Frontal cortex (tissue), 4 donors: ENCODE measurements at places on chromosomes 7 and 10. TPM values are rescaled to one million over a fixed set of nuclear protein-coding genes. Genes with fewer than 3 reads are reported as not detected.

GRCh38 chr7:151481650-151482505 is 37.8 kb downstream of the RHEB start:
- DNase-seq = no peak

- no peak for DNase-seq
Observed at GRCh38 chr10:114261076-114261475, 22.0 kb downstream of the VWA2 start.

GRCh38 chr10:17643339-17643754 is 604 bp upstream of the STAM start:
- DNase-seq = peak; percentile 62

DNA sequence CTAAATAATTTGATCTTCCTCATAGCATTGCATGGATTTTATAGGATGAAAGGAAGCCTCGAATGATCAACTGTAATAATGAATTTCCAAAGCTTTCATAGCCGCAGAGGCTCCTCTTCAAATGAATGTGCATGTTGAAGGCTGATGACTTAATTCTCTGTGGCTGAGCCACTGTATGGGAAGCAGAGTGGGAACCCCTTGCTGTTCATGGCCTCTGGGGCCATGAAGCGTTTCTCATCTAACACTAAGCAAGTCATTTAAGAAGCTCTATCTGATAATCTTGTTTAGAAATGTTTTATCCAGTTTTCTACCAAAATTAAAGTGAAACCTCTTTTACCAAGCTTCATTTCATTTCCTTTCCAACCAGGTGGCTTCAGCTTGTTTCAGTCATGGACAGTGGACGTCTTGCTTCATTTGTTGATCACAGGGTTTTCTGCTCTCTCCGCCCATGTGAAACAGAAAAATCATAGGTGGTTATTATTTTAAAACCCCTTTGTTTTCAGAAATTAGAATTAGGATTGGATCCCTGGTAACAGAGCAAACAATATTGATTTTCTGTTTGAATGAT is 10.3 kb upstream of the ADARB2 start:
- DNase-seq = no peak

Gene PDE1C
- 19.2 TPM for total RNA-seq

Gene WDFY4
- 0.41 TPM for total RNA-seq

GRCh38 chr10:101346177-101346576 is 7.8 kb upstream of the BTRC start:
- DNase-seq = no peak

Gene HOXA3
- total RNA-seq = not detected

Gene SLIT1
- 48.9 TPM for total RNA-seq

Gene CYP3A4
- total RNA-seq = not detected

- DNase-seq = no peak
Observed at GRCh38 chr10:99279626-99280111, 44.0 kb upstream of the HPSE2 start.

GRCh38 chr7:7529328-7529727 is 6.3 kb downstream of the COL28A1 start:
- no peak for DNase-seq

DNA sequence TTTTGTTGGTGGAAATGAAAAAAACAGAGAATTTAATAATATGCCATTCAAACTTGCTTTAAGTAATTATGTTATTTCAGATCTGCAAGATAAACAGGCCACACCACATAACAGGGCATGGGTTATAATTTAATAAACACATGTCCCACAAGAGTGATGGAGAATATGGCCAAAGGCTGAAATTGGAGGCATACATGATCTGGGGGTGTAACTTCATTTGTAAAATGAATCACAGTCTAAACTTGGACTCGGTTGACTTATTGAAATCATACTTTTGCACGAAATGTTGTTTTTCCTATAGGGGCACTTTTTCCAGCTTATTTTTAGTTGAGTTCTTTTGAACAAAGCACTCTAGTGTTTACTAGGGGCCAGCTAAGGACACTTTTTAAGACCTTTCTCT is 151.6 kb downstream of the TMEM26 start:
- no peak for DNase-seq

Gene HNRNPF
- 97.4 TPM for total RNA-seq

GRCh38 chr10:77177589-77177988 is 460.0 kb downstream of the KCNMA1 start:
- DNase-seq = no peak

DNA sequence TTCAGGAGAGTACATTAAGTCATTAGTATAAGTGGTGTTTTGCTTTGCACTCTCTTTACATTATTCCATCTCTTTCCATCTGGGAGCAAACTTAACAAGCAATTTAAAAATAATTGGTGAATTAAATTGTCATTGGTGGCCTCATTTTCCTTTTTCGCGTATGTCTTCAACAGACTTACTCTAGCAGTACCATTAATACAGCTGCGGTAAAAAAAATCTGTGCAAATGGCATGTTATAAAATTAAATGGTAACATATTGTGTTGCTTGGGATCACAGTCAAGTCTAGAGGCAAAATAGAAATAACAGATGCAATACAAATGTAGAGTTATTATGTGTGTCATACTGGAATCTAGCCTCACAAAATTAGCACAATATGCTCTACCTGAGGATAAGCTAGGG is 322.4 kb downstream of the PCDH15 start:
- no peak for DNase-seq
